ENCODE measurements at places on chromosomes 2 and 18.

GRCh38 chr2:224956706-224957105 is 85.6 kb downstream of the DOCK10 start:
- no peak for DNase-seq

DNA sequence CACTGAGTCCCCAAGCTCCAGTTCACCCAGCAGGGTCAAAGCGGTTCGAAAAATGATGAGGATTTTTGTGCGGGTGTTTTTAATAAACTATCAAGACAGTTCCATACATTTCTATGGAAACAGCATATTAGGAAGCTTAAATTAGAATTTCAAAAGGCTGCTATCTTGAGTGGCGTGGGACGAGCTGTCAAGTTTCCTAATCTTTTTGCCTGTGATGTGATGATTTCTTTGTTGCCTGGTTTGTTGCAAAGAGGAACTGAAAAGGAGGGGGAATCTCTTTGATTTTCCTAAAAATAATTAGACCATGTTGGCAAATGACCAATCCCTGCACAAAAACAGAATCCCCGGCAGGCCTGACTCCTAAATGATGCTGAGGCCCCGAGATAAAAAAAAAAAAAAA is 66.1 kb upstream of the ATG16L1 start:
- no peak for DNase-seq

- DNase-seq, result no peak
Measured at GRCh38 chr2:222160944-222161343, 137.9 kb downstream of the PAX3 start.

DNA sequence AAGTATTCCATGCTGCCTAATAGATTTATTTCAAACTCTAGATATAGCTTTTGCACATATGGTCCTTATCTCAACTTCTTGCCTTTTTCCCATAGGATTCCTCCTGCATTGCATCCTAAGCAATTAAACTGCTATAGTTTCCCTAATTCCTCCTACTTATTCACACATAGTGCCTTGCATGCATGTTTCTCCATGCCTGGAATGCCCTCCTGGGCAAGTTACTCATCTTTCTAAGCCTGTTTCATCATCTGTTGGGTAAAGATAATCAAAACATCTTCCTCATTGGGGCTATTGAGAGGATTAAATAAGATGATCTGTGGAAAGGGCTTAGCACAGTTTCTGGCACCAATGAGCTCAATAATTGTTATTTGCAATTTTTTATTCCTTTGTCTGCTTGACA is 726.5 kb downstream of the SLC4A3 start:
- DNase-seq, result no peak

Data from NCI-H510A treated with DMSO at 0.1 percent for 48 hours (cell line).